DMS 273 treated with DMSO at 0.1 percent for 48 hours (cell line): ENCODE measurements at places on chromosomes 2 and 18.

DNA sequence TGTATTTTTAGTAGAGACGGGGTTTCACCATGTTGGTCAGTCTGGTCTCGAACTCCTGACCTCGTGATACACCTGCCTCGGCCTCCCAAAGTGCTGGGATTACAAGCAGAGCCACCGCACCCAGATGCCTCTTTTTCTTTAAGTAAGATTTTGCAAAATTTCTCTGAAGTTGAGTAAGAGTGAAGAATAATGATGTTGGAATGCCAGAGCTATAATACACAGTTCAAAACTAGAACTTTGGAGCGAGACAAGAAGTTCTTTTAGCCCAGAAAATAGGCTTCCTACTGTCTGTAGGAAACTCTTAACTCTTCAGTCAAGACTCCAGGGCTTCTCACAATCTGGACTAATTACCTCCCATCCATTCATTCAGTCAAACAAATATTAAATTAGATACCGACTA is 51.4 kb downstream of the MARCHF4 start:
- DNase-seq: no peak

DNA sequence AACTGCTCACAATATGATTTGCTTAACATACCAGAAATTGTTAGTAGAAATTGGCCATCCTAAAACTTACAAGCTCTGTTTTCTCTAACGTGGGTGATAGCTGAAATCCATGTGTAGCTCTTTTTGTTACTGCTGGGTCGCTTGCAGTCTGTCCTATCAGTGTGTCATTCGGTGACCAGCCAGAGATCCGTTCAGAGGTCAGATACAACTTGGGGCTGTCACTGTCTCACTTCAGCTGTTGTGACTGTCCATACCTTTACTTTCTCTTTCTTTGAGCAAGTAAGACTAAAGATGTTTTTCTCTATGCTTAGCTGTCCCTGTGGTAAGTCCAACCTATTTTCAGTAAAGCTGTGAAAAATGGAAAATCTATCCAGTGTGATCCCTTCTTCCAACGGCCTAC is 282.9 kb upstream of the KCNH7 start:
- no peak for DNase-seq

GRCh38 chr2:211802666-211803065 is 735.9 kb downstream of the ERBB4 start:
- no peak for DNase-seq

DNA sequence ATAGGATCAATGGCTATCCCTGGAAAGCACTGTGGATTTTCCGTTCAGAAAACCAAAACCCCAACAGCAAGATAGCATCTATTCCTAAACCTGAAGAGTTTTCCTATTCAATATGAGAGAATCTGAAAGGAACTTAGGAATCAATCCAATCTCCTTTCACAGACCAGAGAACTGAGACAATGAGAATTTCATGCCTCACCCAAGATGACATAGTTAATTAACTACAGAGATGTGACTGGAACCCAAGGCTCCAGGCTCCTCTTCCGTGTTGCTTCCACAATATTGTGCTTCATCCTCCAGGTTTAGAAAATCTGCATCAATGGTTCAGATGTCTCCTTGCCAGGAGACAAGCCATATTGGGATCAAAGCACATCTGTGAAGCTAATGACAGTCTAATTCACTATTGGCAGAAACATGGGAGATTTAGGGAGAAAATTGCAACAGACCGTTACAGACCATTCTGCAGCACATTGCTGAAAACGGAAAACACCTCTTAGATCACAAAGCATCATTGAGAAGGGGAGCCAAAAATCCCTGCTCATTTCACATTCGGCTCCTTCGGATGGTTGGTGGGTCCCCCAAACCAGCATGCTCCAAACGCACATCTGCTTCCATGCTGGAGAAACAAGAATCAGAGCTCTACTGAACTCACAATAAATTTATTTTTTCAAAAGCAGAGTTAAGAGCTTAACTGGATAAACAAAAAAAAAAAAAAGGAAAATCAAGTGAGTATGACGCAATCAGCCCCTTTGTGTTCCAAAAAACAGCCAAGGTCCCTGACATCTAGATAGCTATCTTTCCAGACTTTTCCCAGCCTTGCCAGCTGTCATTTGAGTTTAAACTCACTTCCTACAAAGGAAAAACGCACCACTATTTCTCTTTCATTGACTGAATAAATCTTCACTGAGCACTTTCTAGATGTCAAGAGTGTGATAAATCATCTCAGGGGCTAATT is 290.3 kb downstream of the C1D start:
- no peak for DNase-seq

GRCh38 chr2:65931056-65931455 is 498.7 kb upstream of the SPRED2 start:
- DNase-seq: no peak

DNA sequence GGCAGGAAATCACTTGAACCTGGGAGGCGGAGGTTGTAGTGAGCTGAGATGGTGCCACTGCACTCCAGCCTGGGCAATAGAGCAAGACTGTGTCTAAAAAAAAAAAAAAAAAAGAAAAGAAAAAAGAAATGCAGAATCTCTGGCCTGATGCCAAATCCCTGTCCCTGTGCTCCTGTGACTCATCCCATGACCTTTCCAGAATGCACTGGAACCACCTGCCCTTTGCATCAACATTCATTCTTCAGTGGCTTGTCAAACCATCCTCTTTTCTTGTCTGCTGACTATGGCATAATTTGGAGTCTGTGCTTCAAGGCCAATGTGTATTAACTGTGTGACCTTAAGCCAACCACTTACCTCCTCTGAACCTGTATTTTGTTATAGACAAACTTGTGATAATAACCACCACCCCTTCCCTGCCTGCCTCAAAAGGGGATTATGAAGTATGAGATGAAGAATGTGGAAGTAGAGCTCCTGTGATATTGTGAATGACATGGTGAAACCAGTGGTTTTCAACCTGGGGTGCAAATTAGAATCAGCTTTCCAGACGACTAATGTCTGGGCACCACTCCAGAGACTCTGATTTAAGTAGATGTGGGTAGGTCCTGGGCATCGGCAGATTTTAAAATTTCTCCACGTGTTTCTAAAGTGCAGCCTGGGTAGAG is 189.3 kb downstream of the CLIP4 start:
- no peak for DNase-seq

DNA sequence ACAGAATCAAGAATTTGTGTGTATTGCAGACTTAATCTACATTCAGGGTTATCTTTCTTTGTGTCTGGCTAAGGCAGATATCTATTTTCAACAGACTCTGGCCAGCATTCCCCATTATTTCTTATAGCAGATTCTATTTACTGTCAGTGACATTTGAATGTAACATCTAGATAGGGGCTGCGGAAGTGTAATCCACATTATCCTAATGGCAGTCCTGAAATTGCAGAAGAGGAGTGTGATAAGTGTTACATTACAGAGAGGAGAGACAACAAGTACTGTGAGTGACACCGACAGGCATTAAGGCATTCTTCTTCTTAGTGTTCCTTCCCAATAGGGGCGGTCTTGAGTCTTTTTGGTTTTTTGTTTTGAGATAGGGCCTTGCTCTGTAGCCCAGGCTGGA is 598.2 kb upstream of the NXPH2 start:
- DNase-seq: no peak

GRCh38 chr2:84796798-84797197 is 84.1 kb downstream of the TRABD2A start:
- no peak for DNase-seq

GRCh38 chr2:17571681-17572080 is 31.2 kb downstream of the VSNL1 start:
- DNase-seq: no peak

DNA sequence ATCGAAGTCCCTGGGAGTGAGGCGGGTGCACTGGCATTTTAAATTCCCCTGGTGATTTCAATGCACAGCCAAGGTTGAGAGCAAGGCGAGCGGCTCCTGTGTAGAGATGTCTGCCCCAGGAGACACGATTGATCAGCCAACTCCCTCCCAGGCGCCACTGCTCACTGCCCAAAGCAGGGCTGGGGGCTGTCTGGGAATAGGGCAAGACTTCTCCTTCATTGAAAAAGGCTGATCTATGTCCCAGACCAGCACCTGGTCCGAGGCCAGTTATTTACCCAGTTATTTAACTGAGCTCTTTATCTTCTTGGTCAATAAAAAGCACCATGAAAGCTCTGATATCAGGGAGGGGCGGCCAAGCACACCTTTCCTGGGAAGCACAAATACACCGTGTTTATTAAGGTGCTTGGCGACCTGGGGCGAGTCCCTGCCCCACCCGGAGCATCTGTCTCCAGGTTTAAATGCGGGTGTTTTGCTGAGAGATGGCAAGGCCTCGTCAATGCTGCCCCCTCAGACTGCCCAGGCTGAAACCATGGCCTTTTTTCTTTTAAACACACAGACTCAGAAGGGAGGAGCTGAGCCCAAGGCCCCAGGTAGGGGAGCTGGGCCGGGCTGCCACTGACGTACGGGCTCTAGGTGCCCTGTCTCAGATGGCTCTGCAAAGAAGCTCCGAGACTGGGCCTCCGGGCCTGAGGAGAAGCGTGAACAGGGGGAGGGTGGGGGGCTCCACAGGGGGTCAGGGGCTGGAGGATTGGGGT is 73.9 kb upstream of the HPCAL1 start:
- no peak for DNase-seq

DNA sequence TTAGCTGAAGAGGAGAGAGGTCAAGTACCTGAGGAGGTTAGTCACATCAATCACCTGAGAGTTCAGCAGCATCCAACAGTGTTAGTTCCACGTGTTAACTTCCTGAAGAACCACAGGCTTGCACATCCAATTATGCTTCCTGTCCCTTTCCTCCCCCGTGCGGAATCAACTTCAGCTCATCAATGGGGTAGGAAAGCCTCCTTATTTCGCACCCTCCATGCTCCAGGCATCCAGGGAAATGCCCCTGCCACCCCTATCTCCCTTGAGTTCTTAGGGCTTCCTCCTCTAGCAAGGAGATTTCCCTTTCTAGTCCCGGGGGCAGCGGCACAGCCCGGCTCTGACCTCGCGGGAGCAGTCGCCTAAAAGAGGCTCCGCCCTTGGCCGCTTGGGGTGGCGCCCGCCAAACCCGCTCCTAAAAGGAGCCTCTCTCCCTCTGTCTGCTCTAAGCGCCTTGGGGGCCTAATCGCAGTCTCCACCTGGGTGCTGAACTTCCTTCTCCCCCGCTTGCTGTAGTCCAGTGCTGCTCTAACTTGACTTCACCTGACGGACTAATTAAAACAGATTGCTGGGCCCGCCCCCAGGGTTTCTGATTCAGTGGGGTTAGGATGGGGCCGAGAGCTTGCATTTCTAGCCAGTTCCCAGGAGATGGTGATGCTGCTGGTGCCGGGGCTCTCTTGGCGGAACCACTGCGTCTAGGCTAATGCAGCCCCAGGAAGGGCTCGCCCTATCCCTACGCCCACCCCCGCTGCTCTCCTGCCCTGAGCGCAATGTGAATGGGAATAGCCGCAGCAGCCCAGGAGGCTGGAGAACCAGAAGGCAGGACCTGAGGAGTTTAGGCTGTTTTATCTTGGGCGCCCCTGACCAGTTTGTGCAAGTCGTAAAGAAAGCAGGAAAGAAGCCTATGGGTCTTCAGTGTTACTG is 3.4 kb upstream of the TET3 start:
- DNase-seq: peak; percentile 45

- no peak for DNase-seq
Measured at GRCh38 chr2:152962446-152962845, 244.0 kb downstream of the ARL6IP6 start.

DNA sequence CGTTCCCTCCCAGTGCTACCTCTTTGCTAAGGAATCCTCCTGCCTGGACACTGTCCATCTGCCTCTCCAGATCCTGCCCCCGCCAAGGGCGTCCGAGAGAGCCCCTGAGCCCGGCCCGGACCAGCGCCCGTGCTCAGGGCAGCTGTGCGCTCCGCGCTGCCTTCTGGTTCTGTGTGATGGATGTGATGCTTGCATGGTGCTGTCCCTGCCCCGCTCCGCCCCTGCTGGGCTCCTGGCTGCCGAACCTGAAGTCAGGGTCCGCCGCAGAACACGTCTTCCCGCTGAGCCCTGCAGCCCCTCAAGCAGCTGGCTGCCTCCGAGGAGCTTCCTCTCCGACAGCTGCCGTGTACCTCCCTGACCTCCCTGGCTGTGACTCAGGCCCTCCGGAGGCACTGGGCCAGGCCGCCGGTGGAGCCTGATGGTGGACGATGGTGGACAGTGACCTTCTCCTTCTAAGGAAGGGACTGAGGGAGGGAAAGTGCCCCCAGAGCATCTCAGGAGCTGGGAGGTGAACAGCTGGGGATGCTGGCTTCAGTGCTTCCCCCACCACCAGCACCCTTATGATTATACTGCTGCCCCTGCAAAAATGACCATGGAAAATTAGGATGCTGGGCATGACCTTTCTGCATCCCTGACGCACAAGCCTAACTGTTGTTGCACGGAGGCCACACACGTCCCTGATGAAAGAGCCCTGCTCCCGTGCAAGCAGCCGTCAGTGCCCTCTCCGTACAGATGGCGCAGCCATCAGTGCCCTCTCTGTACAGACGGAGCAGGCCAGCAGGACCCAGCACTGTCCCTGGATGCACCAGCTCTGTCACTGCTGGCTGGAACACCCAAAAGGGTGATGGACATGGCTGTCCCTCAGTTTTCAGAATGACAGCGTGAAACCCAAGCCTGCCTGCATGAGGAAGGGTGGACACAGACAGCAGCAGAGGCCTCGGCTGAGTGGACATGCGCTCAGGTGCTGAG is 99.3 kb downstream of the TPO start:
- no peak for DNase-seq

DNA sequence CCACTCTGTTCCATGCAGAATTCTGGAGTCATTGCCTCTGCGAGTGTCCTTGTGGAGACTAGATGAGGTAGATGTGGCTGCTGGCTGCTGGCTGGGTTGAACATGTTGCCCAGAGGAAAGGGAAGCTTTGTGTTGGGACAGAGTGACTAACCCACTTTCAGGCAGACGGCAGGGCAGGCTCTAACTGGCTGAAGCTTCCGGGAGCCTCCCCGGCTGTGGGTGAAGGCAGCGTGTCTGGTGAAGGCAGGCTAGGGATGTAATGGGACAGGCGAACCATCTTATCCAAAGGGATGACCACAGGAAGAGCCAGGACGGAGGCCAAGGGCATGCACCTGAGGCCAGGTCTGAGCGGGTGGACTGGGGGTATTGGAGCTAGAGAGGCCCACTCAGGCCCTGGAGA is 16.0 kb downstream of the ASPRV1 start:
- no peak for DNase-seq

DNA sequence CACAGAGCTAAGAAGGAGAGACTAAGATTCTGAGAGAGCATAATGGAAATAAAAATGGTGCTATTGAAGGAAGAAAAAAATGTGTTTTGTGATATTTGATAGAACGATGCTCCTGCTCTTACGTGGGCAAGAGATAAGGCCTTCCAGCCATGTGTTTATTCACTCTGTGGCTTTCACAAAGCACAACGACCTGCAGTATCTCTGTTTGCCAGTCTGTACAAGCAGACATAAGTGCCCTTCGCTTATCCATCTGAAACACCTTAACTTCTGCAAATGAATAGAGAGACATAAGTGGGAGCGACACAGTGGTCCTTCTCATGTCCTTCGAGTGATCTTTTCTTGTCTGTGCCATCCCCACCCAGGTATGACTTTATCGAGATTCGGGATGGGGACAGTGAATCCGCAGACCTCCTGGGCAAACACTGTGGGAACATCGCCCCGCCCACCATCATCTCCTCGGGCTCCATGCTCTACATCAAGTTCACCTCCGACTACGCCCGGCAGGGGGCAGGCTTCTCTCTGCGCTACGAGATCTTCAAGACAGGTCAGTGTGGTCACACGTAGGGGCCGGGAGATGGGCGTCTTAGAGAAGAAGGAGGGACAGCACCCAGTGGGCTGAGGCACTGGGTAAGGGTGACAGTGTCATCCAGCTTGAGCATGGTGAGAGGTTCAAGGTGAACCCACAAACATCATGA is 33.7 kb downstream of the NRP2 start:
- DNase-seq: no peak

- DNase-seq: no peak
Measured at GRCh38 chr18:53747663-53748160, 476.8 kb downstream of the MBD2 start.

GRCh38 chr2:32553829-32554432 is 73.9 kb upstream of the TTC27 start:
- no peak for DNase-seq
